ENCODE measurements at places on chromosomes 4 and X.

- DNase-seq, result no peak
These were observed 8.9 kb upstream of the GSX2 start for GRCh38 chr4:54090804-54091623.

DNA sequence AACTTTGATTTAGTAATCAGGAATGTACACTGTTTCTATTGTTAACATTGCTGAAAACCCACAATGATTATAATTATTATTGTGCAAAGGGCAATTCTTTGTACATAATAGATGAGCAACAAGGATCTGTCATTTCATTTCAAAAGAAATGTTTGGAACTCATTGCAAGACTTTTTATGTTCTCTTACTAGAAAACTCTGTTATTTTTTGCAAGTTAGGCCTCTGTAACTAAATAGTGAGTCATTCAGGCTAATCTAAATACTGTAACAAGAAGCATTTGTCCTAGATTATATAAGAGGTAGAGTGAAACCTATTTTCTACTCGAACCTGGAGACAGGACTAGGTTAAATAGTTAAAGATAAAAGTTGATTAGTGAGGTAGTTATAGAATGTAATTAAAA, 93.2 kb upstream of the FAM47B start:
- DNase-seq, result no peak

- DNase-seq, result no peak
These were observed at the start of gene SOWAHB for GRCh38 chr4:76897536-76898384. SOWAHB (minus strand) TSS chr4:76898144; CDS start chr4:76897849, 295 bp downstream.

GRCh38 chrX:12972878-12973560, 1.9 kb upstream of the TMSB4X start:
- no peak for DNase-seq

DNA sequence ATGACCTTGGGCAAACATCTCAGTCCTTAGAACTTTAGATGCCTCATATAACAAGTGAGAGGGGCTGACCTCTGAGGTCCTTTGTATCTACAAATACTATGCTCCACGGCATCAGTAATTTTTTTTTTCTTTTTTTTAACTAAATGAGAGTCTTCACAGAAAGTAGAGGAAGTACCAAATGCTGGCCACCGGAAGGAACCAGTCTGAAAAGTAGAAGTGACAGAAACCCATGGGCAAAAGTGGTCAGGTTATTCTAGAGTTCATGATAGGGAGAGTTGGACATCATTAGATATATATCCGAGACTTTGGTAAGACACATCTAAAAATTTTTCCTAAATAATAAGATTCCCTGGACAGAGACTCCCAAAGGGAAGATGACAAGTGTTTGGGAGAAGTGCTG, 53.7 kb downstream of the COQ2 start:
- no peak for DNase-seq

Data from RCC 7860 (cell line).